ENCODE measurements at places on chromosomes 5 and 9.

DNA sequence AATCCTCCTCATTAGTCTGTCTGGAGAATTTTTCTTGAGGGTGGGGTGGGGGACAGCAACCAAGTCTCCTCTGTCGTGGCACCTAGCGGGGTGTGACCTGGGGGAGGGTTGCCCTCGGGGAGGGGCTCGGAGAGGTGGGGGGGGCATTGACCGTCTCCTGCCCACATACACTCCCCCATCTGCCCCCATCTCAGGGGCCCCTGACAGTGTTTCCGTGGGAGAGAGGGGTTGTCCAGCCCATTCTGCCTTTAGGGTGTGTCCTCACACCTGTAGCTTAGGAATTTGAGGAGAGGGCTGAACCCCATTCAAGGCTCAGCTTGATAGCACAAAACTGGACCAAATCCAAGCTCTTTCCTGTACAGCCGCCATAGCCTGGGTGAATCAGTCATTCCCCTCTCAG, 5.9 kb upstream of the CXXC5 start:
- peak; percentile 1 for DNase-seq

- DNase-seq, result no peak
These were observed 107.4 kb downstream of the SVEP1 start for GRCh38 chr9:110472111-110472510.

- no peak for DNase-seq
These were observed 21.4 kb upstream of the CRB2 start for GRCh38 chr9:123334639-123335038.

DNA sequence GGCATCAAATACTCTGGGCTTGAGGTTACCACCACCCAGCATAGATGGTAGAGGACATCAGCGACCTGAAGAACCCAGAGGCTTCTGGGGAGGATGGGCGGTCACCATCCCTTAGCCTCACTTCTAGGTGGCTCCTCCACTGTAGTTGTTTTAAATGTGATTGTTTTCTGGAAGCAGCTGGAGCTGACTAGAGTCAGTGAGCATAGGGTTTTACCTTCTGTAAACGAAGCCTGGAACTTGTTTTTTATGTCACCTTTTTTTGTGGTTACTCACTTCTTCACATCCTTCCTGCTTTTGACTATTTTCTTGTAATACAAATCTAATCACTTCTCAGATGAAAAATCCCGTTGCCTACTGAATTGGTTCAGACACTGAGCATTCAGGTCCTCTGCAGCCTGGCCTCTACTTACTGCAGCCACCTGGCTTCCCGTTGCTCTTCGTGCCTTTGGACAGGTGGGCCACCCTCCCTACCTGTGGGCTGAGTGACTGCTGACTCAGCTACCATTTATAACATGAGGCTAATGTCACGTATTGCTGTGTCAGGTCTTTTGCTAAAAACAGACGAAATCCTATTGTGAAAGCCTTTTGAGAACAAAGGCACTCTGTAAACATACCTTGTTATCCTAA, 167.8 kb downstream of the MAN2A1 start:
- peak; percentile 58 for DNase-seq
